ENCODE measurements at places on chromosomes 16 and 17.

- no peak for DNase-seq
Measured at GRCh38 chr17:81471818-81472456, 40.7 kb downstream of the ACTG1 start.

DNA sequence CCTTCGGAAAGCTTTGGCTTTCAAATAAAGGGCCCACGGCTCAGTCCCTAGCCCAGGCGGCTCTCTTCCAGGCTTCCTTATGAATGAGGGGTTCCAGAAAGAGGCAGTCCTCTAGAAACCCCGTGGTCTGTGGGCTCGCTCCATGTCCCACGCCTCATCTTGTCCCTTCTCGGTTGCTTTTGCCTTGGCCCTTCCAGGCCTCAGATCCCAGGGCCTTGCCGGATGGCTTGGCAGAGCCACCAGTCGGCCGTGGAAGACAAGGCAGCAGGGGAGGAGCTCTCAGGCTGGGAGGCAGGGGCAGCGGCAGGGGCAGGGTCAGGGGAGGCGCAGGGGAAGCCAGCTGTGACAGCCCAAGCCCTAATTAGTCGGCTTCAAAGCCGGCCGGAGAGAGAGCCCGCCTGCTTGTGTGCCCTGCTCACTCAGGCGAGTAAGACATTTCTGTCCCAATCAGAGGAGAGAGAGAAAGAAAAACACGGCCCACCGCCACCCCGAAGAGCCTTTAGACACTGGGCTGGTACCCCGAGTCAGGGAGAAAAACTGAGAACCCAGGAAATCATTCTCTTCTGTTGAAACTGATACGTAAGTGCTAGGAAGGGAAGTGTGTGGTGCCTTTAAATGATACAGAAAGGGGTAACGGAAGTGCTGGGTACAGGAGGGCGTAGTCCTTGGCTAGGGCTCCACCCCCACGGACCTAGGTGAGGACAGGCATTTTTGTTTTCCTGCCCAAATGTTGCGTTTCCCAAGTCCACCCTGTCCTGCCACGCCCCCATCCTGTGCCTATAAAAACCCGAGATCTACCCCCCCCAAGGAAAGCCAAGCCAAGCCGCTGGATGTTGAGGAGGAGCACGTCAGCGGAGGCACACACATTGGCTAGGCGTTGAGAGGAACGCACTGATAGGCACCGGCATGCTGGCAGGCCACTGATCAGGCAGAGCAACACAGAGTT is 27.8 kb upstream of the MEIOC start:
- DNase-seq: no peak

DNA sequence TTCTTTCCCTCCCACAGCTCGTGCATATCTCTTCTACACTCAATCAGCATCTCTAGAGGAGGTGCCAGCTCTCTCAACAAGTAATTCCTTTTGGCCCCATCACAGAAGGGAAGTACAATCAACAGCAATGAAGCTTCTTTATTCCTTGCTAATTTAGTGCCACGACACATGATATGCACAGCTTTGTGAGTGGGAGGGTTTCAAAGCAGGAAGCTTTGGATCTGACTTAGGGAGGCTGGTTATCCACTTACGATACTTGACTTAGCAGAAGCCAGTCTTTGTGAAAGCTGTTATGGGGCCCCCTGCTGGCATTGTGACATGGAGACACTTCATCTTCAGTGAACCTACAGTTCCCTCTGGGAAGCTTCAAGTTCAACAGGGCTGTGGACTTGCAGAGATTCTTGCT is 81.0 kb downstream of the TMEM100 start:
- DNase-seq: no peak

DNA sequence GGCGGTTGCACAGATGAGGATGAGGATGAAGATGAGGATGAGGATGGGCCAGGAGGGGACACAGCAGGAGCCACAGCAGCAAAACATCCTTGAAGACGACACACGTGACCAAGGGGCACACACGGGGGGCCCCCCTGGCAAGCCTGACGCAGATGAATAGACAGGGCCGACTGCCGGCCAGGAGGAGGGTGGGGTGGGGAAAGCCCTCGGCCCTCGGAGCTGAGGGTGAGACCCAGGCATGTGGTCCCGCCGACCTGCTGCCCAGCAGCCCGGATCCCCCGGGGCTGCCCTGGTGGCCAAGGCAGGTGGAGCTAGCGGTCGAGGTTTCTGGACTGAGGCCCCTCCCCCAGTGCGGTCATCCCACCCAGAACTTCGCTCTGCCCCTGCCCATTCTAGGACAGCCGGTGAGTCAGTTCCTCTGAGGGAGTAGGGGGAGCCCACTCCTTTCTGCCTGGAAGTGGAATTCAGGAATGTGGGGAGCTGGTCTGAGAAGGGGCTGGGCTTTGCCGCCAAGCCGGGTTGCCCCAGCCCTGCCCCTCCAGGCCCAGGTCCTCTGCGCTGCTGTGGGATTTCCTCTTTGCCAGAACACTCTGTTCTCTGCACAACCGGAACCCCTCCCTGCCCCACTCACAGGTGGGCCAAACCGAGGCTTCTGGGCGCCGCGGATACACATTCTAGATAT is 9.9 kb downstream of the CYGB start:
- DNase-seq: peak; percentile 43

DNA sequence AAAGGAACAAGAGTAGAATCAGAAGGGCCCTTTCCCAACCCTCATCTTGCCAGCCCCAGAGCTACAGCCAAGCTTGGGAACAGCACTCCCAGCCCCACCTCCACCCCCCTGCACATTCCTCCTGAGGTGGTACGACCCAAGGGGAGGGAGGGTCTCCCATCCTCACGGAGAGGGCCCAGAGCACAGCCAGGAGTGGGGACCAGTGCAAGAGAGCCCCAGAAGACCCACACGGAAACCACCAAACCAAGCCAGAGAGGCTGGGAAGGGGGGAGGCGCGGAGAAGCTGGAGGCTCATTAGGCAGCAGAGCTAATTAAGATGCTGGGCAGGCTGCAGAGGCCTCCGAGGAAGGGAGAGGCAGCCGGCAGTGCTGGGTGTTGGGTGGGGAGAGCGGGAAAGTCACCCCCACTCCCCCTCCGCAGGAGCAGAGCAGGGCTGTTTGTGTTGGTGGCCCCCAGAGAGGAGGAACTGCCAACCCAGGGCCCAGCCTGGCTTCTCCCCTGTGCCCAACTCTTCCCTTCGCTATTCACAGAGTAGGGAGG is 2.4 kb downstream of the CACNB1 start:
- DNase-seq: no peak

DNA sequence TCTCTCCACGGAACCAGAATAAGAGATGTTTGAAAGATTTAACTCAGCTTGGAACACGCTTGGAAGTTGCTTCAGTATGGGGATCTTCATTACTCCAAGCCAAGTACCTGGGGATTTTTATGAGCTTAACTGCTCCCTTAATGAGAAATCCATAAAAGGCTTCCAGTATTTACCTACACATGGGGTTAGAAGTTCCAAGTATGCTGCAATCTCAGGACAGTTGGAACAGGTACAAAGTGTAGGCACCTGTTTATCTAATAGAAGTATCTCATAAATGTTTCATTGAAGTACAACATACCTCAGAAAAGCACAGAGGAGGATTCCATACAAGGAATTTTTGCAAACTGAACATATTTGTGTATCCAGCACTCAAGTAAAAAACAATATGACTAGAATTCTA is 161.6 kb upstream of the PIRT start:
- DNase-seq: no peak

DNA sequence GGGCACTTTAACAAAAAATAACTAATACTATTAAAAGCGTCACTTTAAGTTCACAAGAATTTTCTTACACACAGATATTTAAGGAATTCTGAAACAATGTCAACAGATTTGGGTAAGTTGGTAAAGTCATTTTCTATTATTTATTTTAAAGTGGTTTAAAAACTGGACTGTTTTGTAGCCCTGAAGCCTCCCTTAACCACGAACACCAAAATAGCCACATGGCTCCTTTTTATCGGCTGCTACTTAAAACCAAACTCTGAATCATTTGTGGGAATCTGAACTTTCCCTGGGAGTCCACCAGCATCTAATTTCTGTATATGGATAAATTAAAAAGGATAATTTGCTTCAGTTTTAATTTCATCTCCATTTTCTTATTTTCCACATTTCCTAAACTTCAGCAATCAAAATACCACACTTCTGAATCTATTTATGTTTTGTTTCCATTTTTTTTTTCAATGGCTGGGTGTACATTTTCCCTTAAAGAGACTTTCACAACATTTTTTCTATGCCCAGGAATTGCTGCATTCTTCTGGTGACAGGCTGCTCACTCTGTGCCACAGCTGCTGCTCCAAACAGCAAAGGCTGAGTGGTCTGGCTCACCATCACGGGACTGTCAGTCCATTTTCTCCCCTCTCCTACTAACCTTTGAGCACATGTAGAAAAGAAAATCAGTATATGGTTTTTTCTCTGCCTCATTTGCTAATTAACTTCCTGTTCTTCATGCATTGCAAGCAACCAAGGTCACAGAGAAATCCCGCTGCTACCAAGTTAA is 255.5 kb upstream of the KCNJ16 start:
- DNase-seq: no peak

DNA sequence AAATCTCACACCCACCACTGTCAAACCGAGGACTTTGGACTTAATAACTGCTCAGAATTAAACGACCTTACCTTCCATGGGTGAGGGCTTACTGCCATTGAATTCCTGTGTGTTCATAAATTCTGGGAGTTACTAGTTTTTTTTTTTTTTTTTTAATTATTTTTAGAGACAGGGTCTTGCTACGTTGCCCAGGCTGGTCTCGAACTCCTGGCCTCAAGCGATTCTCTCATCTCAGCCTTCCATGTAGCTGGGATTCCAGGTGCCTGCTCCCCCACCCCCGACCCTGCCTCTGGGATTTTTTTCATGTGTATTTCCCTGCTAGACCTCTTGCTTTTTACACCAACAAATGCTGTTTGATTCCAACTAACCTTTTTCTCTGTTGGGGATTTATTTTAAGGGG is 14.9 kb upstream of the CD300A start:
- DNase-seq: no peak

- DNase-seq: peak; percentile 61
Measured at GRCh38 chr16:3578610-3579551, 1.7 kb upstream of the NLRC3 start.

DNA sequence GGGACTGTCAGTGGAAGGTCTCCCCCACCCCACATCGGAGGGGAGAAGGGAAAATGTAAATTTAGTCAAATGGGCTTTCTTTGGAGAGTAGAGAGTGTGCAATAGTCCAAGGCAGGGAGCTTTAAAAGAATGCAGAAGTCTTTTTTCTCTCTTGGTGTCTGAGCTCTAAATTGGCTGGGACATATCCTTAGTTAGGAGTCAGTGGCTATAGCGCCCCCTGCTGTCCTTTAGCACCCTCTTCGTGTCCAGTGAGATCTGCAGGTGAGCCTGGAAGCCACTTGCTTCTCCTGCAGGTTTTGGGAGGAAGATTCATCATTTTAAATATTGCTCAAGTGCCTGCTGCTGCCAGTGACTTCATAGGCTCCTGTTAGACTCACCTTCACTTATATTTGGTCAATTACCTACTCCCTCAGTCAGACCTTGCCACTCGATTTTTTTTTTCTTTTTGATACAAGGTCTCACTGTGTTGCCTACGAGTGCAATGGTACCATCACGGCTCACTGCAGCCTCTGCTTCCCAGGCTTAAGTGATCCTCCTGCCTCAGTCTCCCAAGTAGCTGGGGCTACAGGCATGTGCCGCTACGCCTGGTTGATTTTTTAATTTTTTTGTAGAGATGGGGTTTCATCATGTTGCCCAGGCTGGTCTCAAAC is 174.8 kb downstream of the PRKCB start:
- DNase-seq: peak; percentile 84

- DNase-seq: peak; percentile 37
Measured at GRCh38 chr16:50274326-50275097, 8.2 kb downstream of the ADCY7 start.

- DNase-seq: no peak
Measured at GRCh38 chr16:83245061-83245460, 562.7 kb upstream of the HSBP1 start.

- no peak for DNase-seq
Measured at GRCh38 chr17:17351901-17352781, 49.0 kb downstream of the NT5M start.

- no peak for DNase-seq
Measured at GRCh38 chr17:41913798-41914197, 5.0 kb downstream of the ACLY start.

DNA sequence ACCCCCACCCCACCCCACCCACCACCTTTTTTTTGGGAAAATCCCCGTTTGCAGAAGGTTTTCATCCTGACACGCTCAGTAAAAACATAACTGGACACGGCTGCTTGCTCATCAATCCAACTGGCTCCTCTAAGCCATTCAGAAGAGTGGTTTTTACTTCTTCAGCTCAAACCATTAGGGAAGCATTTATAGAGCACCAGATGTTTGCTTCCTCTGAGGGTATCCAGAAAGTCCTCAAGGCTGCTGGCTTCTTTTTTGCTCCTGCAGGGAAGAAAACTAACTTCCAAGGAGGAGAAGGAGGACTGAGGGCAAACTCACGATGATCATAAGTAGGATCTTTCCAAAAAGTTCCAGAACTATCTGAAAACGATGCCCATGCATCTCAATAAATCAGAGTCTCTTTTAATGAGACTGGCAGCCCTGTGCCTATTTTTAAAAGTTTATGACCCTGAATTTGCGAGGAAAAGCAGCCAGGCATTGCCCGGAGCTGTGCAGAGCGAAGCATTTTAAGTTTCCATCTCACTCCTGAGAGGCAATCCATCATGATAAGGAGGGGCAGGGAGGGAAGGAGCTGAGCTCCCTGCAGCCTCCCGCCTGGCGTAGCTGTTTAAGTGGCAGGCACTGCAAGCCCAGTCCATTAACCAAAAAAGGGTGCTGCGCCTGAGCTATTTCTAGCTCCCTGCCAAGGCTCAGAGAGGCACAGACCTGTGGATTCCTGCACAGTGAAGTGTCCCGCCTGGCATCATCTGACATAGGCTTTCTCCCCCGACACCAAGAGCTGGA is 146.3 kb upstream of the FOXF1 start:
- no peak for DNase-seq

DNA sequence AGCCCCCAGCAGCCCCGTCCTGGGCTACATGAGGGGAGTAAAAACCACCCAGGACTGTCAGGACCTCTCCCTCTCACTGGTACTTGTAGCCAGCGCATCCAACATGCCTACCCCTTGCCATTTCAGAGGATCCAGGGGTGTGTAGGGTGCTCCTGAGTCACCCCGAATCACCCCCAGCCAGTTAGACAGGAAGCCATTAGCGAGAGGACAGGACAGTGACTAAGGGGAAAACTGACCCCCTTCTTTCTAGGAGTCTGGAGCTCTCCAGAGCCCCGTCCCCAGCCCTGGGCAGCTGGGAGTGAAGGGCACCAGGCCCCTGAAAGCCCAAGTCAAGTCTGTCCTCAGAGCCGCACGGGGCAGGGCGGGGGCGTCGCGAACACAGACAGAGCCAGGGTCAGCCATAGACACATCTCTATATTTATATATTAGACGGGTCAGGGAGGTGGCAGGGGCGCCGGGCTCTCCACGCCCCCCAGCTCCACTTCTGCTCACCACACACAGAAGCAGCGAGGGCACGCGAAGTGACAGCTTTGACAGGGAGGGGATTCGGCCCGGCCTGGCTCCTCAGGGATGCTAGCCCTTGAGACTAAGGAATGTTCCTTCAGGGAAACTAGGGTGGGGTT is 485 bp upstream of the GDPD3 start:
- DNase-seq: no peak

DNA sequence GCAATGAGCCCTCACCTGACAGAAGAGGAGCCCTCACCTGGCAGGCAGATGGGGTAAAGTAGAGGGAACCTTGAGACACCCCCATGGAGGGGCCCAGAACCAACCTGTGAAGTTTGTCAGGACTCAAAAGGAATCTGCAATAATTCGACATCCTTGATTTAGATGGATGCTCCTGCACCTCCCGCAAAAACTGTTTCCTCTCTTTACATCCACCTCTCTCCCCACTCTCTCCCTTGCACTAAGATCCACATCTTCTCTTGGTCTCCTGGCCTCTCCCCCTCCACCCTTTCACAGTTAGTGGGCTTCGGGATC is 34.9 kb upstream of the RBFOX3 start:
- no peak for DNase-seq

All from effector memory CD8-positive, alpha-beta T cell (primary cell).